ENCODE measurements at places on chromosomes 7 and 10.

DNA sequence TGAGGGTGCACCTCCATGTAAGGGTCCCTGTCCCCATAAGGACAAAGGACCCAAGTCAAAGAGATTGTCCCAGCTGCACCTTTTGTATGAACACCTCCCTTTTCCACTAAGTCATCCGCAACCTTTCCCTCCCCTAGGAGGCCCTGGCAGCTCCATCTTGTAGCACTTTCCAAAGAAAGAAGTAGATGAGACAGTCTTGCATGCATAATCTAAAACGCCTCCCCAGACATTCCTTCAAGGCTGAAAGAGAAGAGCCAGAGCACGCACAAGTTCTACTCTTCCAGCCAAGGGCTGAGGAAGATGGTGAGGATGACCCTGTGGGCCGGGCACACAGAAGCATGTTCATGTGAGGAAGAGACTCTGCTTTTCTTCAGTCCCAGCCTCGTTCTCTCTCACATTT lies 194.4 kb downstream of the TNS3 start:
- no peak for DNase-seq

DNA sequence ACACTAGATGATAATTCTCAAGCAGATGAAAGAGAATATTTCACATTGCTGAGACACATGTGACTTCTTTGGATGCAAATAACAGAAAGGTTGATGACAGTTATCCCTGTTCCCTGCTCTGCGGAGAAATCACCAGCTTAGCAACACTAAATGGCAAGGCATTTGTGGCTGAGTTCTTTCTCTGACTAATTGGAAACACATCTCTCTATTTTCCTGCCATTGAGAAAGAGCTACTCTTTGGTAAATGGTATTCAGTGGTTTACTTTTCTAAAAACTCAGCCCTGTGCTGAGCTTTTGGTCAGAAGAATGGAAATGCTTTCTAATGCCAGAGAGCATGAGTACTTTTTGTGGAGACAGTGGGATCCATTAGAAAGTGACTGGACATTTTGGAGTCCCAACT lies 771.4 kb downstream of the LRMDA start:
- DNase-seq = no peak

GRCh38 chr7:117780832-117781231 lies 92.4 kb downstream of the CTTNBP2 start:
- no peak for DNase-seq

DNA sequence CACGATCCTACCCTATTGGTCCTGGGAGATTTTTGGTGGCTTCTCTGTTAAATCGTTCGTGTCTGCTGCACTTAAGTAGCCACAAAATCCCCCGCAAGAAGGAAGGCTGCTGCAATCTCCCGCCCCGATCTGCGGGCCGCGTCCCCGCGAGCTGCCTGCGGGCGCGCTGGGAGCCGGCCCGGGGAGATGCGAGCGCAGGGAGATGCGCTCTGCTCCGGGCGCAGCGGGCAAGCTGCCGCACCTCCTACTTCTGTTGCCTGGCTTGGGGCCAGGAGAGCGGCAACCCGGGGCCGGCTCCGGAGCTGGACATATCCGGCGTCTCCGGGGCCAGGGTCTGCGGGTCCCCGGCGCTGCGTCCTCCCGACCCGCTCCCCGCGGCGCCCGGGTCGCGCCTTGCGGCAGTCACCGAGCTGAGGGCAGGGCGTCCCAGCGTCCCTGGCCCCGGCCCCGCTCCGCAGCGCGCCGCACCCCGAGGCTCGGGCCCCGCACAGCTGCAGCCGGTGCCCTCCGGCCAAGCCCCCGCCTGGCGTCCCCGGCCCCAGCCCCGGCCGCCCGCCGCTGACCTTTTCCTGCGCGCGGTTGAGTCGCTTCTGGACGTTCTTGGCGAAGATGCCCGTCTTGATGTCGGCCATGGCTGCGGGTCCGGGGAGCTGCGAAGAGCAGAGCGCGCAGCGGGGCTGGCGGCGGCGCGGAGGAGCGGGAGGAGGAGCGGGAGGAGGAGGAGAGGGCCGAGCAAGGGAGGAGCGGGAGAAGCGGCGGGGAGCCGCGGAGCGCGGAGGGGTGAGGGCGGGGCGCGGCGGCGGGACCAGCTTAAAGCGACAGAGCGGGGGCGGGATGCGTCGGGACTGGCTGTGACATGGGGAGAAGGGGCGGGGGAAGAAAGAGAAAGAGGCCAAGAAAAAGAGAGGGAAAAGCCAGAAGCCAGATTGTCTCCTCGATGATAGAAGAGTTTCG lies at the start of gene AMPH:
TSS of gene AMPH (minus strand) at position 654 of the 954 bp plus-strand sequence. CDS start at position 632, 22 bp downstream.
- no peak for DNase-seq

Data from stimulated activated CD8-positive, alpha-beta memory T cell treated with anti-CD3 and anti-CD28 coated beads, Interleukin-7, amount 100 ng/mL, for 1 hour (primary cell).